ENCODE measurements at places on chromosomes 3 and 15. TPM values are rescaled to one million over a fixed set of nuclear protein-coding genes. Genes with fewer than 3 reads are reported as not detected.

DNA sequence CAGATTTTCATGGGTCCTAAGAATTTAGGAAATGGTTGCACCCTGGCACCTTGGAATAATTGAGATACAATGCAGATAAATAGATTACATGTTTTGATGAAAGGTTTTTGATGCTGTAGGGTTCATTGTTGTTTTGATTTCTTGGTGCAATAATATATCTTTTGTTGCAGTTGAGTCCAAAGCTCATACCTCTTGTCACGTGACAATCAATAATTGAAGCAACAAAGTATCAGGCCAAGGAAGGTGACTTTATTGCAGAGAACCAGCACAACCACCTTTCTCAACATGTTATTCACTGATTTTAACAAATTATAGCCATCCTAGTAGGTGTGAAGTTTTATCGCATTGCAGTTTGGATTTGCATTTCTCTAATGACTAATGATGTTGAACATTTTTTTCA lies 285.5 kb upstream of the SLCO3A1 start:
- no peak for DNase-seq
- no peak overlapping the region for H3K4me3 ChIP-seq
- H3K36me3 ChIP-seq, result no peaks in the 10 kb centered on the region

DNA sequence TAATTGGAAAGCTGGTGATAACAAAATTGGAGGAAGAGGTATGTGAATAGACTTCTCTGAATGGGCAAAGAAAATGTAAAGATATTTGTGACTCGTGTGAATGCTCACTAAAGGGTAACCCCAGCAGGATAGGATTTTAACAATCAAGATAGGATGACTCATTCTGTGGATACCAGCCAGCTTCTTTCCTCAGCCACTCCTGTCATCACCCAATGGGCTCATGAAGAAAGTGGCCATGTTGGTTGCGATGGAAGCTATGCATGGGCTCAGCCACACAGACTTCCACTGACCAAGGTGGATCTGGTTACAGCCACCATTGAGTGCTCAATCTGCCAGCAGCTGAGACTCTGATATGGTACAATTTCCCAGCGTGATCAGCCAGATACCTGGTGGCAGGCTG lies 40.9 kb downstream of the STRIT1 start:
- H3K27me3 ChIP-seq, result no peaks in the 10 kb centered on the region
- no peak for DNase-seq
- no peak overlapping the region for H3K4me3 ChIP-seq
- H3K36me3 ChIP-seq, result no peaks in the 10 kb centered on the region
- H3K27ac ChIP-seq, result no peak overlapping the region
- no peaks in the 10 kb centered on the region for H3K4me1 ChIP-seq

DNA sequence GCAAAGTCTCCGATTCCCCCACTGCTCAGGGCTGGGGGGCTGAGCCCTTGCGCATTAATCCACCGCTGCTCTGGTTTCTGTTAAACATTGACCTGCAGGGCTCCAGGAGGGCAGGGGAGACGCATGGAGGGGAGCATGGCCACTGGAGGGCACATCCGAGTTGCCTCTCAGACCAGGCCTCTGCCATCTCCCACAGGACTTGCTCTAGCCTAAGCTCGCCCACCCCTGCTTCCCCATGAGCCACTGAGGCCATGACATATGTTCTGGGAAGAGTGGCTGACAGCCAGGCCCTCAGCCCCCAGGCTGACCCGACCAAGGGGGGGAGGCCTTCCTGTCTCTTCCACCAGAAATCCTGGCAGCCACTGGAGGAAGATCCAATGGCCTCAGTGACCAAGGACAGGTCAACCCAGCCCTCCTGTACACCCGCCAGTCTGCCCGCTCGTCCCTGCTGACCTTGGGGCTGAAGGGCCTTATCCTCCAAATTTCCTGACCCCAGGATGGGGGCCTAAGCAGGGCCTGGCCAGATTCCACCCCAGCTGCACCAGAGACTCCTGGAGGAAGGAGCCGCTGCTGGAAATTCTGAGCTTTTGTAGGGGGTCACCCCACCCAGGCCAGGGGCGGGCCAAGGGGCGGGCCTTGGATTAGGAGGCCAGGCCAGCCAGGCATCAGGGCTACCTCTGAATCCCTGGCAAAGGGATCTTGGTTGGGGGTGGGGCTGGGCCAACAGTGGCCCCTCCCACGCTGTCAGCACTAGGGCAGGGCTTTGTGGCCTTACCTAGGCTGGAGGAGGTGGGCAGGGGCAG lies at the start of gene HYAL1:
Gene HYAL1, minus strand, starts transcription at position 562 of the 803 bp plus-strand sequence. CDS start 618 bp downstream, outside the sequence.
- H3K4me1 ChIP-seq, result peaks cover 58% of the 10 kb centered on the region
- DNase-seq, result no peak
- H3K27me3 ChIP-seq, result no peaks in the 10 kb centered on the region
- peak within 1 kb of the TSS; percentile 19 for H3K4me3 ChIP-seq

- no peak overlapping the region for H3K27ac ChIP-seq
- no peaks in the 10 kb centered on the region for H3K4me1 ChIP-seq
- DNase-seq, result no peak
- H3K27me3 ChIP-seq, result no peaks in the 10 kb centered on the region
Measured at GRCh38 chr15:73792415-73792814, 39.3 kb upstream of the INSYN1 start.

GRCh38 chr3:46482632-46483350 lies 15.0 kb upstream of the RTP3 start:
- no peaks in the 10 kb centered on the region for H3K4me1 ChIP-seq
- no peak overlapping the region for H3K27ac ChIP-seq
- no peaks in the 10 kb centered on the region for H3K36me3 ChIP-seq
- no peak for DNase-seq

DNA sequence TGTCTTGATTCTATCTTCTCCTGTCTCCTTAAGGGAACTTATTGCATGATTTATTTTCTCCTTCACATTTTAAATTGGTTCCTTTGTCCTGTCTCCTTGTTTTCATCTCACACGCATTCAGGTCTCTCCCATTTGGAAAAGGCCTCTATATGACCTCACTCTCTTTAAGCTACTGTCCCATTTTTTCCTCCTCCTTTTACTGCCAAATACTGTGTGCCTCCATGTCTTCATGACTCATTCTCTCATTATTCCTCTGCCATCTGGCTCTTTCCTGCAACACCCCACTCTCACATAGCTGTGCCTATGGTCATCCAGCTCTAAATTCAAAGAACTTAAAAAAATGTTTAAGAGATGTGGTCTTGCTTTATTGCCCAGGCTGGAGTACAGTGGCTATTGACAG lies 48.0 kb downstream of the TYRO3 start:
- H3K36me3 ChIP-seq, result no peaks in the 10 kb centered on the region
- H3K27me3 ChIP-seq, result no peaks in the 10 kb centered on the region
- H3K4me1 ChIP-seq, result peaks cover 12% of the 10 kb centered on the region
- H3K27ac ChIP-seq, result no peak overlapping the region
- H3K4me3 ChIP-seq, result no peak overlapping the region

DNA sequence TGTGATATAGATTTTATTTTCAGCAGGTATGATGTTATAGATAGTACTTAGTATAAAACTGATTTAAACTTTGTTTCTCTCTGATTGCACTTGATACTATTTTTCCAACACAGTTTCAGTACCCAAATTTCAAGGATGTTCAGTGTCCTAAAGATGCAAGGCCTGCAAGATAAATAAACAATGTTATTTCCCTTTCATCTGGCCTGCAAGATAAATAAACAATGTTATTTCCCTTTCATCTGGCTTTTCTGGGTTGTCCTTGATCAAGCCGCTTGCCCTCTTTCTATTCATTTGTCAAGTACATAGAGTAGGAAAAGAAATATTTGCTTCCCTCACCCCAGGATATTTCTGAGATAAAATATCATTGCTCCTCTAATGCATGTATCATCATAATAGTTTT lies 571.0 kb downstream of the FGF12 start:
- H3K4me3 ChIP-seq, result no peak overlapping the region
- no peaks in the 10 kb centered on the region for H3K27me3 ChIP-seq
- H3K4me1 ChIP-seq, result no peaks in the 10 kb centered on the region

- H3K36me3 ChIP-seq, result no peaks in the 10 kb centered on the region
- no peaks in the 10 kb centered on the region for H3K27me3 ChIP-seq
- DNase-seq, result no peak
- no peak overlapping the region for H3K27ac ChIP-seq
Measured at GRCh38 chr3:46282696-46283095, 40.4 kb downstream of the CCR3 start.

GRCh38 chr15:38819387-38819950 lies 254.9 kb upstream of the RASGRP1 start:
- H3K4me3 ChIP-seq, result no peak overlapping the region
- no peaks in the 10 kb centered on the region for H3K4me1 ChIP-seq
- no peak overlapping the region for H3K27ac ChIP-seq
- no peaks in the 10 kb centered on the region for H3K36me3 ChIP-seq
- no peaks in the 10 kb centered on the region for H3K27me3 ChIP-seq
- no peak for DNase-seq

- H3K36me3 ChIP-seq, result no peaks in the 10 kb centered on the region
- H3K4me3 ChIP-seq, result no peak overlapping the region
- no peaks in the 10 kb centered on the region for H3K27me3 ChIP-seq
- DNase-seq, result no peak
- peak overlapping the region; percentile 73 for H3K27ac ChIP-seq
Measured at GRCh38 chr3:8445861-8446260, 55.8 kb upstream of the LMCD1 start.

DNA sequence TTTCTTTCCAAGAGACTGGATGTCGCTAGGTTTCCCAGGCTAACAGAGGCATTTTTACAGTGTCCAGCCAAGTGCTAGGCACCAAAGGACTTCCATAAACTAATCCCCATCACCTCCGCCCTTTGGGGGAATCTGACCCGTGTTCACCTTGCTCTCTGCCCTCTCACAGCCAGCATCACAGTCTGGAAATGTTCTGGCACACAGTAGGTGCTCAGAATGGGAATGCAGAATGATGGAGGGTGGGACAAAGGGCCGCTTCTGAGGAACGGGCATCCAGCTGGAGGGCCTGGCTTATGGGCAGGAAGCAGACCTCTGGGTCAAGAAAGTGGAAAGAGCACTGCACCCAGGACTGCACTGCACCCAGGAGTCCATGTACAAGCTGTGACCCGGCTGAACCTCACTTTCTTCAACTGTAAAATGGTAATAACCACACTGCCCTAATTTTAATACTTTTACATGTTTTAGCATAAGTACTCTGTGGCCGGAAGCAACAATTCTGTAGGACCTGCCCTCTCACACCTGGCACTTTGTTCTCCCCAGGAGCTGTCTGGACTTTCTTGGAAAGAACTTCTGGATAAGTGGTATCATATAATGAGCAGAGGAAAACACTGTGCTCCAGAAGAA lies 901 bp upstream of the NMB start:
- H3K36me3 ChIP-seq, result no peaks in the 10 kb centered on the region
- H3K4me3 ChIP-seq, result peak overlapping the region; percentile 57
- H3K27me3 ChIP-seq, result no peaks in the 10 kb centered on the region
- H3K4me1 ChIP-seq, result peaks cover 16% of the 10 kb centered on the region

DNA sequence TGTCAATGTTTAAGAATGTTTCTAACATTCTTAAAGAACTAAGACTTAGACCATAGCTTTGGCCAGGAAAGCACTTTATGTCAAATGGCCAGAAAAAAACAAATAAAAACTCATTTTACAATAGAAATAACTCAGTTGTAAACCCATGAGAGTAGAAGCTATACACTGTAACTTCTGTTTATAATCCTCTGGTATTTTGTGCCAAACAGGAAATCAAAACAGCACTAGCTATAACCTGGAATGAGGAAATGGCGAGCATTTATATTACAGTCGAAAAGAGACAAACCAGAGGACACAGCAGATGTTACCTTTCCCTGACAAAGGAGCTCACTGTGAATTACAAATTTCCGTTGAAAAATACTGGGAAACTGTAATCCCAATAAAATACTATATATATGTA lies 10.3 kb downstream of the GK5 start:
- H3K27ac ChIP-seq, result no peak overlapping the region
- H3K4me3 ChIP-seq, result no peak overlapping the region
- H3K36me3 ChIP-seq, result peaks cover 33% of the 10 kb centered on the region

- DNase-seq, result no peak
- H3K36me3 ChIP-seq, result no peaks in the 10 kb centered on the region
- peaks cover 20% of the 10 kb centered on the region for H3K4me1 ChIP-seq
- H3K27me3 ChIP-seq, result no peaks in the 10 kb centered on the region
- no peak overlapping the region for H3K27ac ChIP-seq
Measured at GRCh38 chr15:68337826-68338225, 60.3 kb downstream of the FEM1B start.

GRCh38 chr3:123605789-123606234 lies 21.0 kb upstream of the HACD2 start:
- no peaks in the 10 kb centered on the region for H3K36me3 ChIP-seq
- peak overlapping the region; percentile 18 for H3K27ac ChIP-seq
- H3K4me1 ChIP-seq, result no peaks in the 10 kb centered on the region
- DNase-seq, result no peak
- no peak overlapping the region for H3K4me3 ChIP-seq

DNA sequence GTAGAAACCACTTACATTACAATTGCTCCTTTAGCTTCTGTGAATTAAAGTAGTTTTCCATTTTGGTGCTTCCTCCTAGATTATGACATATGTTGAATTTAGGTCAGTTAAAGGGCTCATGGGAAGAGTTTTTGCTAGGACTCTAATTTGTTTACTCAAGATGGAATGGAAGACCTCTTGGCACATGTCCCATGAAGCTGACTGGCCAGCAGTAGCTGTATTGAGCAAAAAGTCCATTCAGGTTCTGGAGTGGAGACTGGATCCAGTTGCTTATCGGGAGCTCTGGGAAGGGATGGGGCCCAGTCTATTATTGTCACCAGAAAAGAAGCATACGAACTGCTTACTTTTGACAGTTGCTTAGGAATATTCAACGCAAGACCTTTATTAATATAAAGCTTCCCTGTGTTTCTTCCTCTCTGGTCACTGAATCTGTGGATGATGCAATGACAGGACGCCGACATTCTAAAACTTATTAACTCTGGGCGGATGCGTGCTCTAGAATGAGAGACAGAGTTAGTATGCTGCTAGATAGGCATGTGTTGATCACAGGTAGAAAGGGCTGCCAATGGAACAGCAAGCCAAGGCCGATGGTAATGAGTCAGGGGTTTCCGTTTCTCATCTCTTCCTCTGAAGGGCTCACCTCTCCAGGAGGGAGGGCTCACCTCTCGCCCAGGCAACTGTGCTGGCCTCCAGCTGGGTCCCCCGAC lies 155.8 kb downstream of the NR1D2 start:
- no peaks in the 10 kb centered on the region for H3K36me3 ChIP-seq
- peak overlapping the region; percentile 54 for H3K27ac ChIP-seq
- no peak overlapping the region for H3K4me3 ChIP-seq
- H3K4me1 ChIP-seq, result peaks cover 7% of the 10 kb centered on the region
- no peaks in the 10 kb centered on the region for H3K27me3 ChIP-seq
- no peak for DNase-seq

DNA sequence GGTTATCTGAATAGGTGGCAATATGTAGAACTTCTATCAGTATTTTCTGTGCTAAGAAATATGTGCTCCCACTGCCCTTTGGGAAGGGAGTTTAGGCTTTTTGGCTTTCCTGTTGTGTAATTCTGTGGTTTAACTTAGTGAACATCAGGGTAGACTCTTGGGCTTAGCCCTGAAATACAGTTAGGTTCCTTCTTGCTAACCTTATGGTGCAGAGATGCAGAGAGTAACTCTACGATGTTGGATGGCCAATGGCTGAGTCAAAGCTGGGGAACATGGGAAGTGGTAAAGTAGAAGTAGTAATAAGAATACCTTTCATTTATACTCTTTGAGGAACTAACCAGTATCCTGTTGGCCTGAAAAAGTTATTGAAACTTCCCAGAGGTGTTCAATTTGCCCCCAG lies 80.8 kb upstream of the IL12A start:
- no peak overlapping the region for H3K4me3 ChIP-seq

ANKRD34C gene
- total RNA-seq, result not detected

PTH1R gene
- 1.9 TPM for total RNA-seq

TRH gene
- total RNA-seq, result not detected

ESYT3 gene
- 2.9 TPM for total RNA-seq

AADACL2 gene
- total RNA-seq, result 0.19 TPM

GREM1 gene
- total RNA-seq, result 0.30 TPM

SAXO2 gene
- not detected for total RNA-seq

ACVR2B gene
- total RNA-seq, result 4.0 TPM

PCLAF gene
- 41.4 TPM for total RNA-seq

FGD5 gene
- total RNA-seq, result 2.2 TPM

KLF15 gene
- 1.8 TPM for total RNA-seq

ISLR2 gene
- total RNA-seq, result not detected
